Right atrium auricular region (tissue), 2 donors: ENCODE measurements at places on chromosomes 7 and 10. TPM values are rescaled to one million over a fixed set of nuclear protein-coding genes. Genes with fewer than 3 reads are reported as not detected.

The GJD4 gene
- total RNA-seq, result not detected

The KNDC1 gene
- total RNA-seq, result 1.8 TPM

The GNGT1 gene
- total RNA-seq, result not detected

- DNase-seq, result no peak
- no peaks in the 10 kb centered on the region for H3K4me1 ChIP-seq
- H3K27ac ChIP-seq, result no peak overlapping the region
- H3K36me3 ChIP-seq, result no peaks in the 10 kb centered on the region
- no peaks in the 10 kb centered on the region for H3K27me3 ChIP-seq
- H3K4me3 ChIP-seq, result no peak overlapping the region
Measured at GRCh38 chr7:20301311-20301939, 29.3 kb upstream of the ITGB8 start.

DNA sequence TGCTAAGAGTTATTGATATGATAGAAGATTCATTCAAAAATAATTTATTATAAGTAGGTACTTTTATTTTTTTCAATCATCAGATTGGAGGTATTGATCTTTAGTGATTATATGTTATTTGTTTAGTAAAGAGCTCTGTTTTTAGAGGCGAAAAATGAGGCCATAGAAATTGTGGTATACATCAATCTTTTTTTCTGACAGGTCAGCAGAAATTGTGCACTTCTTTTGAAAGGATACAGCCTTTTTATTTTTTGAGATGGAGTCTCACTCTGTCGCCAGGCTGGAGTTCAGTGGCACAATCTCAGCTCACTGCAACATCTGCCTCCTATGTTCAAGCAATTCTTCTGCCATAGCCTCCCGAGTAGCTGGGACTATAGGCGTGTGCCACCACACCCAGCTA, 292.1 kb downstream of the BAMBI start:
- H3K4me3 ChIP-seq, result no peak overlapping the region
- H3K36me3 ChIP-seq, result no peaks in the 10 kb centered on the region
- DNase-seq, result no peak
- H3K4me1 ChIP-seq, result no peaks in the 10 kb centered on the region
- no peaks in the 10 kb centered on the region for H3K27me3 ChIP-seq
